ENCODE measurements at places on chromosomes 12 and 14.

GRCh38 chr14:65788876-65789275 is 376.3 kb downstream of the FUT8 start:
- DNase-seq: no peak

DNA sequence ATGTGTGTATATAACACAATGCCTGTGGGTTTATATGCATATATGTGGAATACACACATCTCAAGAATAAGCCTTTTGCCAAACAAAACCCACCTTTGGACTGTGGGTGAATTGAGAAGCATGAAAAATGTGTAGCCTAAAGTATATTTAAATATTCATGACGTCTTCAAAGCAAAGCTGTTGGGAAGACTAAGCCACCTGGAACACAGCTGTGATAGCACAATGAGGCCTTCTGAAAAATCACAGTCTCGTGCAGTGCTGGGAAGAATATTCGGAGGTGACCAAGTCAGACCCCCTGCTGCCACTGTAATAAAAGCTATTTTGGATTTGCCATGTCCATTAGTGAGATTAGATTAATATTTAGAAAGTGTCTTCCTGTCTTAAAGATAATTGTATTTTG is 51.5 kb downstream of the SUDS3 start:
- DNase-seq: no peak

- no peak for DNase-seq
Observed at GRCh38 chr12:54759751-54760150, 94.6 kb upstream of the MUCL1 start.

DNA sequence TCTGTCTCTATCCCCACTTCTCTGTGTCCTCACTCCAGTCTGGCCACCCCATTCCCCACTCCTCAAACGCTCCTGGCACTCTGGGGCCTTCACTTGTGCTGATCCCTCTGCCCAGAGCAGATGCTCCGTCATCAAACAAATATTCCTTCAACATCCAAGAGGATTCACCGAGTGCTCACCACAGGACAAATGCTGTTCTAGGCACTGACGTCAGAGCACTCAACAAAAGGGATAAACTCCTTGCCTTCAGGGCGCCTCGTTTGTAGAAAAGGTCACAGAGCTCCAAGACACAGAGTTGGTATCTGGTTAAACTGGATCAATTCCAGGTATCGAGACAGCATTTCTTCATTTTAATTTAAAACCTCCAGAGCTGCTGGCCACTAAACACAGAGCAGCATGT is 35.3 kb downstream of the PSMC1 start:
- no peak for DNase-seq

DNA sequence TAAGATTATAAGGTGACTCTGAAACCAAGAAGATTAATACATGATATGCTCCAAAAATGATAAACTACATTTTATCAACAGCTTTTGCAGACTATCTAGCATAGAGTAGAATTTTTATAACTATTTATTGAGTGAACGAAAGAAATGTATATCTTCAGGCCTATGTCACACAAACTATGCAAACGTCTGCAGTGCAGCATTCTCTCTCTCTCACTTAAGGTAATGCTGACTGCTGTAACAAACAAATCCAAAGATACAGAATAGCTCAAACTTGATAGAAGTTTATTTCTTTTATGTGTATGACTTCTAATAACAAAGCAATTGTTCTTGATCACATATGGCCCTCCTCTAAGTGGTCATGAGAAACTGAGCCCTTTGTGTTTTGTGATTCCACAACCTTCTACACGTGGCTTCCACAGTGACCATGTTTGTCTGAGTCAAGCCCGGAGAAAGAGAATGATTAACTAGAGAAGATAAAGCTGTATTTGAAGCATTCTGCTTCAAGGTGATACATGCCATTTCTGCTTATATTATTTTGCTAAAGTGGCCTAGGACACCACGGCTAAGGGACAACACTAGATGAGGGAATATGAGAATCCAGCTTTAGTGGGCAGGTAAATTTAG is 1352.7 kb upstream of the TMEM132C start:
- DNase-seq: no peak

- no peak for DNase-seq
Observed at GRCh38 chr12:17344649-17345048, 738.7 kb upstream of the LMO3 start.

GRCh38 chr14:57979376-57980048 is 113.6 kb upstream of the SLC35F4 start:
- DNase-seq: no peak

DNA sequence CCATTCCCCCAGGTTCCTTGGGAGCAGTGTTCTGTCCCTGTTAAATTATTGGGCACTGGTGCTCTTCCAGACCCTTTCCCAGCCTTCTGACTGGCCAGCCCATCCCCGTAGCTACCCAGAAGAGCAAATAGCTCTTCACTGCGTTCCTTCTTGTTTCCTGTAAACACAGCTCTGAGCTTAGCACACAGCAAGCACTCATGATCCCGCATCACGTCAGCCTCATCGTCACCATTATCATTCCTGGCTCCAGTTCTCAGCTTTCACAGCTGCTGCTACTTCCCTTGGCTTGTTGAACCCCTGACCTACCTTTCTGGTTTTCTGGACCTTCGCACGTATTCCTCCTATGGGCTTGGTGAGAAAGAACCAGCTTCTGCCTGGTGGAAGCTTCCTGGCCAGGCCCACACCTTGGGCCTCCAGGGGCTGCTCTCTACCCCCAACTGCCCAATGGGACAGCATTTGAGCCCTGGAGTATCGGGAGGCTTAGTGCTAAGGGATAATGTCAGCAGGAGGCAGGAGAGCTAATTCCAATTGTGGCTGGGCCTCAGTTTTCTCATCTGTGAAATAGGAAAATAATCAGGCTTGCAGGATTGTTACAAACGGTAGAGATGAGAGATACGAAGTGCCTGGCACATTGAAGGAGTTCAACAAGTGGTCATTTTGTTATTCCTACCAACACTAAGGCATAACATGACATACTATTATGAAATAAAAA is 22.6 kb upstream of the PAPOLA start:
- no peak for DNase-seq

DNA sequence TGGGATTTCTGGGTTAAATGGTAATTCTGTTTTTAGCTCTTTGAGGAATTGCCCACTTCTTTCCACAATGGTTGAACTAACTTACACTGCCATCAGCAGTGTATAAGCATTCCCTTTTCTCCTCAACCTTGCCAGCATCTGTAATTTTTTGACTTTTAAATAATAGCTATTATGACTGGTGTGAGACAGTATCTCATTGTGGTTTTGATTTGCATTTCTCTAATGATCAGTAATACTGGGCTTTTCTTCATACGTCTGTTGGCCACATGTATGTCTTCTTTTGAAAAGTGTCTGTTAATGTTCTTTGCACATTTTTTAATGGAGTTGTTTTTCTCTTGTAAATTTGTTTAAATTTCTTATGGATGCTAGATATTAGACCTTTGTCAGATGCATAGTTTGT is 323.7 kb downstream of the CCDC91 start:
- no peak for DNase-seq

DNA sequence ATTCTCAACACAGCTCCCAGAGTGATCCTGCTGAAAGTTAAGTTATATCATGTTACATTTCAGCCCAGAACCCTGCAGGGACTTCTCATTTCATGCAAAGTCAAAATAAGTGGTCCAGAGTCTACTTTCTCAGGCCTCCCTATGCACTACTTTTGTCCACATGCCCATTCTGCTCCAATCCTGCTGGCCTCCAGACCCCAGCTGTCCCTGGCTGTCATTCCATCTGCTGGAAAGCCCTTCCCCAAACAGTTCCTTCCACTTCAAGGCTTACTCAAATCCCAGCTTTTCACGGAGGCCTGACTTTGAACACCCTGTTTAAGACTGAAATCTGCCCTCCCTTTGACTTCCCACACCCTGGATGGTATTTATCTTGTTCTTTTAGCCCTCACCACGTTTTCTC is 109.8 kb upstream of the DNM1L start:
- no peak for DNase-seq

DNA sequence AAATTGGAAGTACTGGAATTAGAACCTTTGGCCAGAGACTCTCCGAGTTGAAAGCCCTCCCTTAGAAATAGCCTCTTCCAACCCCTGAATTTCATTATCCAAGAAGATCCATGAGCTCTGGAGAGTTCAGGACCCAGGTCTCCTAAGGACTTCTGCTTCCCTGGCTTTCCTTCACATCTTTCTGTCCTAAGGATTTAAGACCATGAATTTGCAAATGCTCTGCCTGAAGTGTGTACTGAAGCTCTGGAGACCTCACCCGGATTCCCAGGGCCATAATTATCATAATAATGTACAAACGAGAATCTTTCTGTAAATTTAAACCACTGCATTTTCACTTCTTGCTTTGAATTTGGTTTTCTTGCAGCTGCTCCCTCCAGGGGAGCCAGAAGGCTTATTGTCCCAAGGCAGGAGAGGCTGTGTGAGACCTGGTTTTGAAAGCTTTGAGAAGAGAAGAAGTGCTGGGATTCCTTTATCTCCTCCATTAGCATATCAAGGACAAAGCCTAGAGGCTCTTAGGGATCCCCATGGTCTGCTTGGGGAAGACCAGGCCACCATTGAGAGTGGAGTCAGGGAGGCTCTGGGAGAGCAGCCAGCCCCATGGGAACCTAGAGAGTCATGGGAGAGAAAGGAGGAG is 41.1 kb downstream of the GLRX5 start:
- no peak for DNase-seq

DNA sequence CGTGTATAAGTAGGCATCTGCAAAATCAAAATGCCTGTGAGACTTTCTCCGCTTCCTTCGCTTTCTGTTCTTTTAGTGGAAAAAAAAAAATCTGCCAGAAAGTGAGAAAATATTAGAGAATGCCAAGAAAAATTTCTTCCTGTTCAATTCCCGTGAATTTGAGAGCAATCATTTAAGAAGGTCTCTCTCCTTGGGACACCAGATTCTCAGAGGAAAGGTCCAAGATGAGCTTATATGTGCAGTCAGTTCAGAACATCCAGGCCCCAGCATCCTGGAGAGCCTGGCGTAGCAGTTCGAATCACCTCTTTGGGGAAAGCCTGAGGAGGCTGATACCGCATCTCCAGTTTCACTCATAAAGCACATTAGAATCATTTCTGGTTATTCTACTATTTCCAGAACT is 912.8 kb downstream of the GALC start:
- DNase-seq: no peak
